ENCODE measurements at places on chromosomes 2 and 18.

DNA sequence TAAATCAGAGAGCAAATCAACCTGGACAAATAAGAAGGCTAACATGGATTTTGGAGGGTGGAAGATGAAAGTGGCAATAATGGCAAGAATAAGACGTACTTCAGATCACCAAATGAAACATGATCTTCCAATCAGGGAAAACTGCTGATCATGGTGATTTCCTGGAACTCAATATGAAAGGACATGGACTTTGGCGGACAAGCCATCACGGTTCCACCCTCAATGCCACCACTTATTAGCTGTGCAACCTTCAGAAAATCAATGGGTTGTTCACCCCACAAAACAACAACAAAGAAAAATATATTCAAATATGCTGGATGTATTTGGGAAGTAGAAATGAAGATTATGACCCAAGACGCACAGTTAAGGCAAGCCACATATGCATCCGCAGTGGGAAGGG is 81.7 kb downstream of the PPP1R1C start:
- no peak for DNase-seq

GRCh38 chr2:3325458-3326181 is 52.0 kb downstream of the EIPR1 start:
- no peak for DNase-seq

GRCh38 chr2:141513853-141514252 is 617.0 kb downstream of the LRP1B start:
- no peak for DNase-seq

GRCh38 chr2:175135862-175136261 is 32.1 kb downstream of the ATF2 start:
- DNase-seq, result no peak

DNA sequence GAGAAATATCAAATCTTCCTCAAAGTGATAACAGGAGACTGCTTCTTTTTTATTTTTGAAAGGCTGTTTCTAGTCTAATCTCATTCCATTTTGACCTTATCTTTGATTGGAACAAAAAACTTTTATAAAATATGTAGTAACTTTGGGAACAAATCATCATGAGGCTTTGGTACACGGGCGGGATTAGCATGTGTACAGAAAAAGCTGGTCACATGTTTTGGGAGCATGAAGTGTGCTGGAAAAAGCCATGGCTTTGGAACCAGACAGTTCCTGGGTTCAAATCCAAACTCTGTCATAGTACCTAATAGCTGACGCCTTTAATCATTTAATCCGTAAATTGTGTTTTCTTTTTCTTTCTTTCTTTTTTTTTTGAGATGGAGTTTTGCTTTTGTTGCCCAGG is 78.2 kb downstream of the RFTN2 start:
- DNase-seq, result no peak

DNA sequence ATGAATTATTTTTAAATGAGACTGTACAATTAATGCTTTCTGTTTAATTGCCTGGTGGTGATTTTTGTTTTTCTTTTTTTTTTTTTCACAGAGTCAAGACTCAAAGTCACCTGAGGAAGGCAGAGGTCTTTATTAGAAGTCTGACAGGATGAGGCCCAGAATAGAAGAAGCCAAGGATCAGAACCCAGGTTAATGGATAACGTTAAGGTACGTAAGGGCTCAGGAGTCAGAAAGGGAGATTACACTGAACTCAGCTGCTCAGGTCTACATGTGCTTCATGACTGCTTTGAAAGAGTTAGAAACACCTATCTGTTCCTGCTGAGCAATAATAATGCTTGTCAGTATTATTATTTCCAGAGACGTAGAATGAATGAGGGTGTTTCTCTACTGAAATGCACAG is 196.5 kb downstream of the LRATD1 start:
- no peak for DNase-seq

- no peak for DNase-seq
These were observed 39.5 kb upstream of the FIGN start for GRCh38 chr2:163775304-163775703.

- DNase-seq, result no peak
These were observed 358.6 kb downstream of the RBM43 start for GRCh38 chr2:150903055-150903454.

GRCh38 chr2:190849774-190850173 is 30.8 kb upstream of the GLS start:
- no peak for DNase-seq

DNA sequence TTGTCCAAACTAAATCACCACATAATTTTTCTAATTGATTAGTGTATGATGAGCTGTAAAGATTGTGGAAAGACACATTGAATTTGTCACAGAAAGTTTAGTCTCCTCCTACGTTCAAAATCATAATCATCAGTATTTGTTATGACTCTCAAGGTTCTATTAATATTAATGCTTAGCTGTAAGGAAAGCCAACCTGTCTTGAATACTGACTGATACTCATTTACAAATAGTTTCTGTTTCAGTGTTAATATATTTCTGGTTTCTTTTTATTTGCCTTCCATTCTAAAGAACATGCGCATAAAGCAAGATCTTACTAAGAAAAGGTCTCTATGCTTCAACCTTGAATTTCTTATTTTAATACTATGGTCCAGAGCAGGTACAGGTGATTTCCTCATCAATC is 55.1 kb downstream of the CPS1 start:
- no peak for DNase-seq

DNA sequence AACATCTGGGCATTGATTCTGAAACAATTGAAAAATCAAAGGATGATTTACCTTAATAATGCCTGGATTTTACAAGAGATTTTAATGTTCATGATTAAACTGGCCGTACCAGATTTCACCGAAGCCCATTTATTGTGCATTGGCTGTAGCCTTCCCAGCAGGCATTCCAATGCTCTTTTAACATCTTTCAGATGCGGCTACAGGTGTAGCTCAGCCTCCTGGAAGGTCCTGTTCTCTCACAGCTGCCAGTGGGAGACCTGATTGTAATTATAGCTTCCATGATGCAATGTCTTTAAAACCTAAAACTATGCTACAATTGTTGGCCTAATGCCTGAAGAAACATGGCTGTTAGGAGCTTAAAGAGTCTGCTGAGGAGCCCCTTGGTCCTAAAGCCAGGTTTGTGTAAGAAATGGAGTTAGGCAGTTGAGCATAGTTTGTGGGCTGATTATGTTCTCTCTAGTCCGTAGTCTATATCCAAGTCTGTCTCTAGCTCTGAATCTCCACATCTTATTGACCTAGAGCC is 147.4 kb downstream of the CERS6 start:
- no peak for DNase-seq

DNA sequence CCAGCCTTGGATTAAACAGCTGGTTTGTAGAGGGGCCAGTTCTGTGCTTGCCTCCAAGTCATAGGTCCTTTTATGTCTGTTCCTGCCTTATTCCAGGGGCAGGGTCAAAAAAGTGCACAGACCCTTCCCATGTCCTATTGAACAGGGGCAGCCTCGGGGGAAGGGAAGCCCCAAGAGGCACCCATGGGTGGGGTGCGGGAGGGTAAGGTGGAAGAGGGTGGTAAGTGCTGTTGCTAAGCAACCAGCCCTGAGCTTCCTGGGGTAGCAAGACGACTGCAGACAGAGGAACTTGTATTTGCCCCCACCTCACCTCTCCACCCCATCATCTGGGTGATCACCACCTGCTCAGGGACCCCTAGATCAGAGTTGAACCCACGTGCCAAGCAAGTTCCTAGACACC is 7.7 kb downstream of the DNMT3A start:
- DNase-seq, result no peak

DNA sequence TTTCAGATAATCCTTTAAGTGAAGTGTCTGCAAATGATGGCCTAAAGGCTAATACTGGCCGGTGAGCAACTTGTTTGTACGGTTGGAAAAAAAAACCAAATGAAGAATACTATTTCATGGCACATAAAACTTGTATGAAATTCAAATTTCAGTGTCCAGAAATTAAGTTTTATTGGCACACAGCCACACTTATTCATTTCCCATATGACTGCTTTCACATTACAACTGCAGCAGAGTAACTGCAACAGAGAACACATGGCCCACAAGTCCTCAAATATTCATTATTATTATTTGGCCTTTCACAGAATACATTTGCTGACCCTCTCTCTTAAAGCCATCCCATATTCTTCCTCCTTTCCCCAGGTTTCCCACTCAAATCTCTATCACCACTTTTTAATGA is 1268.6 kb downstream of the LRP1B start:
- DNase-seq, result no peak

- DNase-seq, result no peak
These were observed 34.8 kb downstream of the HAT1 start for GRCh38 chr2:171957061-171957460.

DNA sequence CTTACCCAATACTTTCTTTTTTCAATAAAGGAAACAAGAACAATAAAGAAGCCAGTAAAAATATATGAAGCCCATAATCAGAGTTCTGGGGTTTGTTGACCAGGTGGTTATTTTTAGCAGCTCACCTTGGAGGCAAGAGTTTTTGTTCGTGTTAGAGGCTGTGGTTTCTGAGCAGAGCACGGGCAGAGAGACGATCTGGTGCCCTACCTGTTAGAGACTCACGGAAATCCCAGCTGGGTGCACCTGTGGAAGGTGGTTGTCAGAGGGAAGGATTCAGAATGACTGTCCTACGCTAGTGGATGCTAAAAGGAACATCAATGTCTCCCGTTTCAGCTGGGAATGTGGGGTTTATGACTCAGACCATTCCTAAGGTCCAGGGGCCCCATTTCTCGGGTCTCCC is 87.6 kb downstream of the NRP2 start:
- DNase-seq, result no peak

- DNase-seq, result no peak
These were observed 455.2 kb downstream of the THSD7B start for GRCh38 chr2:137220438-137220993.

DNA sequence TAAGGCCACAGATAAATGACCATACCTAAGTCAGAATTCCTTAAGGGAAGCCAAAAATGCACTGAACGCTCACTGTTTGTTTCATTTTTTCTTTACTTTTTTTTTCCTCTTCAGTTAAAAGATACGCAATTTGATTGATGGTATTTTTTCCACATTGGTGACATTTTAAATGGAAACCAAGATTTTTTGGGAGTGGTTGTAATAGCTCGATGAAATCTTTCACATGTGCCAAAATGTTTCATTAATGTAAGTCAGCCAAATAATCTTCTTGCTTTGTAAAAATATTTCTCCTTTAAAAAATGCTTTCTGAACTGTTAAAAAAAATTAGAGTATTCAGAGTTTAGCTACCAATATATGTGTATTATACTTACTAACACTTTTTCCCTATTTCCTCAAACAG is 339.8 kb downstream of the ZEB2 start:
- DNase-seq, result no peak

DNA sequence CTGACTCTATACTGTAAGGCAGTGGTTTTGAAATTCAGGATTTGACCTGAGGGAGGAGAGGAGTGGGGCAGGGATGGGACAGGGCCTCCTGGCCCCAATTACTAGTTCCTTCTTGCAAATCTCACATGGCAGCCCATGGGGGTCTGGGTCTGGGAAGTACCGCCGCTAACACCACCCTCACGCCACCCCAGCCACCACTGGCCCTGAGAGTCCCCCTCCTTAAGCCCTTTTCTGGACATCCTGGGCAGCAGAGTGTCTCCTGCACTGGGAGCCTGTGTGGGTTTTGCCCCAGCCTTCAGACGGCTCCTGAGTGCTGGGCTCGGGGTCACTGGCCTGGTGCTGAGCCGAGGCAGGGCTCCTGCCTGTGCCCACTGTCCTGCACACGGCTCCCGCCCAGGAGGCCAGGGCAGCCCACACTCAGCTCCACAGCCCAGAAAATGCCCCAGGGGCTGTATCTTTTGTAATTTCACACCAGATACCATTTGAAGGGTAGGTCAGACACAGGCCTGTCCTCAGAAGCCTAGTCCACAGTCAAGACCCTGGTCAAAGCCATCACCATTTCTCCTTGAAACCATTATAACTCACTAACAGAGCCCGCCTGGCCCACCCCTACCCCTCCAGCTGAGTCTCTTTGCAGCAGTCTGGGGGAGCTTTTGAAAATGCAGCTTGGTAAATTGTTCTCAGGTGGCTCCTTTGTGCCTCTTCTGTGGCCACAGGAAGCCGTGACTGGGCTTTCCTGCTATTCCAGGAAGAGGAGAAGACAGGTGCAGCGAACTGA is 55.1 kb downstream of the CYP27C1 start:
- DNase-seq, result no peak

DNA sequence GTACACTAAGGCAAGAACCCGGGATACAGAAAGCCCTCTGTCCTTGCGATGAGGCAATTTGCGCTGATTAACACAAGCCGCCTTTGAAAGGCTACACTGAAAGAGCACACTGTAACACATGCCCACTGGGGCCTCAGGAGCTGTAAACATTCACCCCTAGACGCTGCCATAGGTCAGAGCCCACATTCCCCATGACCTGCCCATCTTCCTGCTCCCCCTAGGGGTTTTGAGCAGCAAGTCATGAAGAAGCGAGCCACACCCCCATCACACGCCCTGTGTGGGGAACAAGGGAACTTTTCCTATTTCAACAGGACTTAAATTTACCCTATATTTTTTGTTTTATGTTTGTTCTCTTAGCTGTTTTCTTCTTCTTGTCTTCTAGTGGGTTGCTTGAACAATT is 47.8 kb upstream of the SLC4A10 start:
- DNase-seq, result peak; percentile 10

- DNase-seq, result no peak
These were observed 152.6 kb downstream of the LDLRAD4 start for GRCh38 chr18:13370995-13371625.

DNA sequence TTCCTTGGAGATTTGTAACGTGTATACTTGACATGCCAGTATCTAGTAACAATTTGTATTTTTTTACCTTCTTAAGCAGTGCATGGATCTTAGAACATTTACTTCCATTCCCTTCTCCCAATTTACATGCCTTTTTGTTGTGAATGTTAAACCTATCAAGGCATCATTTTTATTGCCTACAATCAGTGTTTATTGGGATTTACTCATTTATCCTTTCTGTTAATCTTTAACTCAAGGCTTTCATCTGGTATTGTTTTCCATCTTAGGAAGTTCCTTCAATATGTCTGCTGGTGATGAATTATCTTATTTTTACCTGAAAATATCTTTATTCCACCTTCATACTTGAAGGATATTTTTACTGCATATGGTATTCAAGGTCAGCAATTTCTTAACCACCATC is 88.5 kb upstream of the EMILIN2 start:
- DNase-seq, result no peak

- DNase-seq, result no peak
These were observed 372.4 kb downstream of the CMPK2 start for GRCh38 chr2:6493266-6493665.
